Pons (tissue), 1 donor: ENCODE measurements at places on chromosomes 11 and 22.

DNA sequence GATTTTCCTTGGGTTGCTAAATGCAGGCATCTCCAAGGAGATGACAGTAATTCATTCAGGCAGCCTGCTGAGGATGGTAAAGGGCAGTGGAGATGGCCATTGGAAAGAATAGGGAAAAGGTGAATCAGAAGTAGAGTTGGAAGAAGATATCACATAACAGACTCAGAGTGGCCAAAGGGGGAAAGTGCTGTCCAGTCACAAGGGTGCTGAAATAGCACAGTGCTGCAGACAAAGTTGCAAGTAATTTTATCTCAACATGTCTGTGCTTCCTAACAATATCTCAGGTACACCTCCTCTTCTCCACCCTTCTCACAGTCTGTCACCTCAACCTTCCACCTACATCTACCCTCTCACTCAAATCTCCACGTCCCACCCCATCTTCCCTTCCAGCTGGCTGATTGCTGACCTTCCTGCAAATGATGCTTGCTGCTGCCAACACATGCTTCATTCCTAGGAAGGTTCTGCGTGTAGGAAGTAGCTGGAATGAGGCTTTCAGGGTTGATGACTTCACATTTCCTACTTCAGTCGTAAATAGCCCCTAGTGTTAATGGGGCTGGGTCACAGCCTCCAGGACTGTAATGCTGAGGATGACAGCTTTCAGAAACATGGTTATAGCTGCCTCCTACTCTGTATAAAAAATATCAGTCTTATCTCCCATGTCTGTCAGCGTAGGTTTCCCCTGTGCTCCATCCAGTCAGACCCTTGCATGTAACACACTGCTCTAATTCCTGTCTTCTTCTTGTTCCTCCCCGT, 123.9 kb downstream of the CTNND1 start:
- no peak for DNase-seq

DNA sequence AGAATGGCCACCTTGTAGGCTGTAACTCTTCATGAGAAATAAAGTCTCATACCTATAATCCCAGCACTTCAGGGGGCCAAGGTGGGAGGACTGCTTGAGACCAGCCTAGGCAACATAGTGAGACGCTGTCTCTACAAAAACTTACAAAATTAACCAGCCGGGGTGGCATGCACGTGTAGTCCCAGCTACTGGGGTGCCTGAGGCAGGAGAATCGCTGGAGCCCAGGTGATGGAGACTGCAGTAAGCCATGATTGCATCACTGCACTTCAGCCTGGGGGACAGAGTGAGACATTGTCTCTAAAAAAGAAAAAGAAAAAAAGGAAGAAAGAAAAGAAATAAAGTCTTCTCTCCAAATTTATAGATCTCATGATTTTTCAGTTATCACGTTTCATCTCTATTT, 4.2 kb upstream of the SLCO2B1 start:
- no peak for DNase-seq

DNA sequence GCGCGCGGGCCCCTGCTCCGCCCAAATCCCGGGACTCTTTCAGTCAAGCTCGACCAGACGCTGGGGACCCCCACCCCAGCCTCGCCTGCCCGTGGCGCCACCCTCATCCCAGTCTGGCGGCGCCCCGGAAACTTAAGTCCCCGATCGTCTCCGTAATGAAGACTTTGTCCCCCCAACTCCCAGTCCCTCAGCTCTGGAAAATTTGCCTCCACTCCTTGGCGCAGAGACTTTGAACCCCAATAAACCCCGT, 348 bp downstream of the PLCB3 start:
- no peak for DNase-seq

DNA sequence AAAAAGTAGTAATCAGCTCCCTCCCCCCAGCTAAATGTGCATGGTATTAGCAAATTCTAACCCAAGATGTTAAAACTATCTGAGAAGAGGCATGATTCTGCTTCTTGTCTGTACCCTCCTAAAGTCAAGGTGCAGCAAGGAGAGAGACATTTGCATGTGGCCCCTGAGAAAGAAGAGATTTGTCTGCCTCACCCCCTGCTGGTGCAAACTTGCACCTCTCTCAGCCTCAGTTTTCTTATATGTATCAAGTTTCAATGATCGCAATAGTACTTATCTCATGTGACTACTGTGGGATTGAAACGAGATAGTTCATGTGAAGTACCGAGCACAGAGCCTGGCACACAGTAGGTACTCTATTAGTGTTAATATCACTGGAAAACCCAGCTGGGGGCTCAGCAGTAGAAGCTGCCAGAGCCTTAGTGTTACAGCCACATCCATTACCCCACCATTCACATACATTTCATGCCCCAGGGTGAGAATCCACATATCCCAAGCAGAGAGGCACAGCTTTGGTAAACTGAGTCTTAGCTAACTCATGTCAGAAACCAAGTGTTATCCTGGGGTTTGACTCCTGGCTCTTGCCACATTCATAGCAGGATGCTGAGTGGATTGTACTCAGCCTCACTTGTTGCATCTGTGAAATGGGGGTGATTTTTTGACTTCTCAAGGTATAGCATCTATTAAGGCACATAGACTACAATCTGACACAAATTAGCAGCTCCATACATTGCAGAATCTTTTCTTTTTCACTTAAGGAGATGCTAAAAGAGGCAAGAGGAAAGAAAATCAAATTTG, 24.9 kb downstream of the CD44 start:
- no peak for DNase-seq

- DNase-seq: no peak
These were observed 28.0 kb downstream of the SLN start for GRCh38 chr11:107683807-107684206.

GRCh38 chr11:99020352-99021225, at the start of gene CNTN5:
Gene CNTN5, plus strand, starts transcription at chr11:99020949.
- peak; percentile 31 for DNase-seq

- no peak for DNase-seq
These were observed 24.6 kb downstream of the OTOG start for GRCh38 chr11:17571431-17572358.

- DNase-seq: no peak
These were observed 21.3 kb downstream of the ST14 start for GRCh38 chr11:130180896-130181294.

DNA sequence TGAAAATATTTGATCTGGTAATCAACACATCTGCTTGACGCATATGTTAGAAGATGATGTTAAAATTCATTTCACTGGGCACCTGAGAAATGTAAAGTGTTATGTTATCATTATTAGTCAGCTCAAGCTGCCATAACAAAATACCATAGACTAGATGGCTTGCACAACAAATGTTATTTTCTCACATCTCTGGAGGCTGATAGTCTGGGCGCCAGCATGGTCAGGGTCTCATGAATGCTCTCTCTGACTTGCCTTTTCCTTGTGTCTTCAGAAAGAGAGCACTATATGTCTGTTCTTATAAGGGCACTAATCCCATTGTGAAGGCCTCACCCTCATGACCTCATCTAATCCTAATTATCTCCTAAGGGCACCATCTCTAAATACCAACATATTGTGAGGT, 435.3 kb downstream of the NELL1 start:
- no peak for DNase-seq

GRCh38 chr11:84193706-84194105, 907.5 kb upstream of the CCDC90B start:
- DNase-seq: no peak

DNA sequence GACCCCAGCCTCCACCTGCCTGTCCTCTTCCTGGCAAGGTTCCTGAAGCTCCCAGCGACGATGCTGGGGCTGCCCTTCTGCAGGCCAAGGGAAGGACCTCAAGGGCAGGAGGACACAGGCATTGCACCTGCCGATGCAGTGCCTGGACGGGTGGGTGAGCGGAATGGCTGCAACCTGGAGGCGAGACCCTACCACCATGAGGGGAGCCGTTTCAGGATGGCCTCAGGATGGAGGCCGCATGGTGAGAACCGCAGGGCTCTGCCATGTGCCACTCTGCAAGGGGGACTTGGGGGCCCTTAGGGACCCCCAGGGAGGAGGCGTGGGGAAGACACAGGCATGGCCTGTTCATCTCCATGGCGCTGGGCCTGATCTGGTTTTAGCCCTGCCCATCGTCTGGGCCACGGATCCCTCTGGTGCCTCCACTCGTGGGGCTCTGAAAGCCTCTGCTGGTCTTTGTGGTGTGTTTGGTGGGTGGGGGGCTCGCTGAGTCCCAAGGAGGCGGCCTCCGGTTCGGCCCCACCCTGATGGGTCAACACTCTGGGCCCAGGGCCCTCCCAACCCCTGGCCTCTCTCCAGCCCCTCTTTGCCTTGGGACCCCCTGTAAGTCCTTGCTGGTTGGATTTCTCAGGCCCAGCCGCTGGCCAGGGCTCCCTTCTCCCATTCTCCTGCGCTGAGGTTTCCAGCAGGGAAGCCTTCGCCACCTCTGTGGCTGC, 1.3 kb upstream of the LSP1 start:
- no peak for DNase-seq

DNA sequence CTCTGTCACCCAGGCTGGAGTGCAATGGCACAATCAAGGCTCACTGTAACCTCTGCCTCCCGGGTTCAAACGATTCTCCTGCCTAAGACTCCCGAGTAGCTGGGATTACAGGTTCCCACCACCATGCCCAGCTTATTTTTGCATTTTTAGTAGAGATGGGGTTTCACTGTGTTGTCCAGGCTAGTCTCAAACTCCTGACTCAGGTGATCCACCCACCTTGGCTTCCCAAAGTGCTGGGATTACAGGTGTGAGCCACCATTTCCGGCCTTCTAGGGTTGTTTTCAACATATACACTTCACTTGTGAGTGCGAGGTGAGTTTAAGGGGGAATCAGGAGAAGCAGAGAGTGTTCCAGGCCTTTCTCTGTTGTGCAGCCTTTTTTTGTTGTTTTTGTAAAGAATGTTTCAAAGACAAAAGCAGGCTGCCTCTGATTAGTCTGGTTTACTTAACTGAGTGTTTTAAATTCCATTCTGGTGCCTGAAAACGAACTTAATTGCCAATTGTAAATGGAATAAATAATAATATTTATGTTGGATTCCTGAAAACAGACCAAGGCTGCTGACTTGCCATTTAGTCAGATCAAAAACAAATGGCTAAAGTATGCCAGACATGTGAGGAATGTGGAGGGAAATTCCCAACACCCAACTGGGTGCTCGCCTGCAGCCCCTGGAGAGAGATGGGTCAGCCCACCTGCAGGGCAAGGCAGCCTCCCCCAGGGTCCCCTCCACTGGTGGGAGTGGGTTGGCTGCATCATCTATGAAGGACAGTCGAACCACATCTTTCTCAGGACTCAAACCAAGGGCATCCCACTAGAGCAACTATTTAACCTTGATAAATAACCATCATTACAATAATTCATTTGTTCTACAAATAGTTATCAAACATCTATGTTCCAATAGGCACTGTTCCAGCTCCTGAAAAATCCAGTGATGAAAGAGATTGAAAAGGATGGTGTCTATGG, 4.6 kb upstream of the RANGAP1 start:
- no peak for DNase-seq

- no peak for DNase-seq
These were observed 68.2 kb upstream of the CLTCL1 start for GRCh38 chr22:19359554-19360299.
